Glutamatergic neuron (in vitro differentiated cells): ENCODE measurements at places on chromosomes 13 and 19.

GRCh38 chr19:16645140-16645539 is 14.8 kb downstream of the SMIM7 start:
- no peaks in the 10 kb centered on the region for H3K4me1 ChIP-seq
- H3K36me3 ChIP-seq = no peaks in the 10 kb centered on the region
- no peak overlapping the region for H3K4me3 ChIP-seq
- no peak for DNase-seq

GRCh38 chr19:17041976-17042375 is 15.4 kb upstream of the CPAMD8 start:
- H3K36me3 ChIP-seq = no peaks in the 10 kb centered on the region
- H3K4me1 ChIP-seq = peaks cover 6% of the 10 kb centered on the region
- peaks cover 12% of the 10 kb centered on the region for H3K27me3 ChIP-seq
- no peak for DNase-seq

GRCh38 chr19:12777217-12778016 is 2.1 kb upstream of the HOOK2 start:
- peaks cover 13% of the 10 kb centered on the region for H3K4me1 ChIP-seq
- H3K27ac ChIP-seq = peak overlapping the region; percentile 98
- peak overlapping the region; percentile 94 for H3K4me3 ChIP-seq

GRCh38 chr13:31174018-31174417 is 12.3 kb upstream of the HSPH1 start:
- no peak overlapping the region for H3K27ac ChIP-seq
- no peak overlapping the region for H3K4me3 ChIP-seq
- H3K27me3 ChIP-seq = no peaks in the 10 kb centered on the region
- DNase-seq = no peak

DNA sequence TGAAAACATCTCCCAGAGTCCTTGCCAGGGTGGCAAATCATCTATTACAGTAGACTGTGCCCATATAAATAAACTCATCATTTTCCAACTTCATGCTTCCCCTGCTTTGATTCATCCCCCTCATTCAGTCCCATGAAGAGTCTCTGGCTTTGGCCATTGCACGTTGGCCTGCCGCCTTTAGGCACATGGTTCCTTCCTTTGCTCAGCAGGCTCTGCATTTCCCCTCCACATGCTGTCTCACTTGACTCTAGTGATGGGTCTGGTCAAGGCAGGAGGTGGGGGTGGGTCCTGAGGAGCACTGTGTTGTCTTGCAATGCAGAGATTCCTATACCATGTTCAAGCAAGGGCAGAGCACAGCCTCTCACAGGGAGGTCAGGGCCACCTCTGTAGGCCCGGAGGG is 48.8 kb upstream of the ARGLU1 start:
- DNase-seq = no peak
- H3K27ac ChIP-seq = no peak overlapping the region
- no peaks in the 10 kb centered on the region for H3K27me3 ChIP-seq
- H3K4me3 ChIP-seq = no peak overlapping the region

DNA sequence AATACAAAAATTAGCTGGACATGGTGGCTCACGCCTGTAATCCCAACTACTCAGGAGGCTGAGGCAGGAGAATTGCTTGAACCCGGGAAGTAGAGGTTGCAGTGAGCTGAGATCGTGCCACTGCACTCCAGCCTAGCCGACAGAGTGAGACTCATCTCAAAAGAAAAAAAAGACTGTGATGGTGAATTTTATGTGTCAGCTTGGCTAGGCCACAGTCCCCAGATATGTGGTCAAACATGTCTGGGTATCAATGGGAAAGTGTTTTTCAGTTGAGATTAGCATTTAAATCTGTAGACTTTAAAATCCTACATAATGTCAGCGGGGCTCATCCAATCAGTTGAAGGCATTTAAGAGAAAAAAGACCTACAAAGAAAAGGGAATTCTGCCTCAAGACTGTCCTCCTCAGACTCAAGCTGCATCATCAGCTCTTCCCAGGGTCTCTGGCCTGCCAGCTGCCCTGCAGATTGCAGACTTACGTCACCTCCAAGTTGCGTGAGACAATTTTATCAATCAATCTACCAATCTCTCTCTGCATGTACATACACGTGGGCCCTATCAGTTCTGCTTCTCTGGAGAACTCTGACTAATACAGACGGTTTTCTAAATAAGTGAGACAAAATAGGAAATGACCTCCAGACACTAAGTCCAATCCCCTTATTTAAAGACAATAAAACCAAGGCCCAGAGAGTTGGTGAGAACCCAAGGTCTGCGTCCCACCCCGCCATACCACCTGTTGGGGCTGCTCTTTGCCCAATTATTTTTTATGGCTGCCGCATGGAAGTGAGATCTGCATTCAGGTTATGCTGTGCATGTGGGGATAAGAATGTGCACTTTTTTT is 99.2 kb downstream of the ABCC4 start:
- DNase-seq = no peak
- no peaks in the 10 kb centered on the region for H3K36me3 ChIP-seq
- H3K4me1 ChIP-seq = no peaks in the 10 kb centered on the region

DNA sequence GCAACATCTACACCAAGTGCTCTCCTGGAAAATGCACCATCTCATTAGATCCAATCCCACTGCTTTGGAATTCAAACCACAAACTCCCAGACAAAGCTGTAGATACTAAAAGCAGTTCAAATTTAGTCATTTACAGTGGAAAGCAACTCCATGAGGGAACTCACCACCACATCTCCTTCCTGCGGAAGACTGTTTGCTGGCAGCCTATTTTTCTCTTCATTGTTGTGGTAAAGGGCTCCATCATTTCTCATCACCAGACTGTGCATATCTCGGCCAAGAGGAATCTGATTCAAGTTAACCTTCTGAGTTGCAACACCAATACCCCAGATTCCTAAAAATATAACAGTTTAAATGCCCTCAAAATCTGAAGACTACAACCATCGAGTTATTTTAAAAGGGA is 8.4 kb downstream of the SPRYD7 start:
- H3K27me3 ChIP-seq = peaks cover 2% of the 10 kb centered on the region
- no peak for DNase-seq
- H3K36me3 ChIP-seq = no peaks in the 10 kb centered on the region
- no peaks in the 10 kb centered on the region for H3K4me1 ChIP-seq

DNA sequence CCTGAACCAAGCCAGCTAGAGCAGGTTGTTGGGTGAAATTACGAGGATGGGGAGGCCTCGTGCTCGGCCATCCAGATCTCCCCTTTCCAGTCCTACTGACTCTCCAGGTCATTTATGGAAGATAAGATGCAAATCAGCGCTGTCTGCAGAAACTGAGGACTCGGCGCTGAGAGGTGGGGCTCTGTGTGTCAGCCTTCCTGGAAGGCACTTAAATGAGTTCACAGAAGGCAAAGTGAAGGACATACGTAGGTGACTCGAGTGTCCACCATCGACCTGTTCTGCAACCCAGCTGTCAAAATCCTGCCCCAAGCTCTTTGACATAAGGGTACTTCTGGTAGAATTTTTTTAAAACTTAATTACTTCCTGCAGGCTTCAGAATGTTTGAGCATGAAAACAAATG is 86.4 kb downstream of the RAB20 start:
- peak overlapping the region; percentile 62 for H3K27ac ChIP-seq
- no peak overlapping the region for H3K4me3 ChIP-seq
- H3K4me1 ChIP-seq = peaks cover 7% of the 10 kb centered on the region
- DNase-seq = no peak
- H3K27me3 ChIP-seq = peaks cover 12% of the 10 kb centered on the region
- H3K36me3 ChIP-seq = peaks cover 5% of the 10 kb centered on the region

DNA sequence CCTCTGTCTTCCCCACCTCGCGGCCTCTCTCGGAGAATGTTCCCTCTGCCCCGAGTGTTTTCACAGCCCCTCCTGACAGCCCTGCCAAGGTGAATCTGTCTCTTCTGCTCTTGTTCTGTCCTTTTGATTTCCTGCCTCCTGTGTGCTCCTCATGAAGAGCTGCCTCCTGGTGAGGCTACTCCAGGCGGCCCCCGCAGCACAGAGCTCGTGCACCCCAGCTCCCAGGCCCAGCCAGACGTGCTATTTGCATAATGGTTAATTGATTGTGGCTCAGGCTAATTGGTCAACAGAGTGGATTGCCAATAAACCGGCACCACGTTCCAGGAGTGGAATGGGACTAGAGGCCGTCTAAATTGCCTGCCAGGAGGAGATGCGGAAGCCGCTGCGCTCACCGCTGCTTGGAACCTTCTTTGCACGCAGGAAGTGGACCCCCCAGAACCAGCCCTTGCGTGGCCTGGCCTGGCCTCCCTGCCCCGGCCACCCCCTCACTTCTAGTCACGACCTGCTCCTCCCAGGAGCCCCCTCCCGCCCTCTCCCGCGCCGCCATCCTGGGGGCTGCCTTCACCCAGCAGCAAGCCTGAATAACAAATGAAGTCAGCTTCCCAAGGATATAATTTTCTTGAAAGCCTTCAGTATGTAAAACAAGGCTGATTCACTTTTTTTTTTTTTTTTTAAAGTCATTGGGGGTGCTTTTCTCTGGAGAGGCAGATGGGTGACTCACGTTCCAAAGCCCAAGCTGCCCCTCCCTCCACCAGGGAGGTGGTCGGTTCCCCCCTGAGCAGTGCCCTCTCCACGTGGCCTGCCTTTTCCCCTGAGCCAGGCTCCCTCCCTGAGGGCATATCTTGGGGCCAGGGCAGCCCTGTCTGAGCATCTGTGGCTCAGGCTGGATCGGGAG is 144.0 kb downstream of the KDM4B start:
- H3K27ac ChIP-seq = peak overlapping the region; percentile 63
- peaks cover 20% of the 10 kb centered on the region for H3K27me3 ChIP-seq
- H3K4me1 ChIP-seq = peaks cover 32% of the 10 kb centered on the region
- H3K4me3 ChIP-seq = peak overlapping the region; percentile 67
- peaks cover 9% of the 10 kb centered on the region for H3K36me3 ChIP-seq

GRCh38 chr13:46404733-46405100 is 17.7 kb upstream of the RUBCNL start:
- DNase-seq = no peak
- H3K4me3 ChIP-seq = no peak overlapping the region
- H3K4me1 ChIP-seq = no peaks in the 10 kb centered on the region
- peaks cover 6% of the 10 kb centered on the region for H3K36me3 ChIP-seq
- H3K27ac ChIP-seq = no peak overlapping the region

- no peaks in the 10 kb centered on the region for H3K27me3 ChIP-seq
- H3K36me3 ChIP-seq = no peaks in the 10 kb centered on the region
- H3K27ac ChIP-seq = no peak overlapping the region
- no peak overlapping the region for H3K4me3 ChIP-seq
- H3K4me1 ChIP-seq = no peaks in the 10 kb centered on the region
Observed at GRCh38 chr13:57874530-57874929, 243.0 kb downstream of the PCDH17 start.

DNA sequence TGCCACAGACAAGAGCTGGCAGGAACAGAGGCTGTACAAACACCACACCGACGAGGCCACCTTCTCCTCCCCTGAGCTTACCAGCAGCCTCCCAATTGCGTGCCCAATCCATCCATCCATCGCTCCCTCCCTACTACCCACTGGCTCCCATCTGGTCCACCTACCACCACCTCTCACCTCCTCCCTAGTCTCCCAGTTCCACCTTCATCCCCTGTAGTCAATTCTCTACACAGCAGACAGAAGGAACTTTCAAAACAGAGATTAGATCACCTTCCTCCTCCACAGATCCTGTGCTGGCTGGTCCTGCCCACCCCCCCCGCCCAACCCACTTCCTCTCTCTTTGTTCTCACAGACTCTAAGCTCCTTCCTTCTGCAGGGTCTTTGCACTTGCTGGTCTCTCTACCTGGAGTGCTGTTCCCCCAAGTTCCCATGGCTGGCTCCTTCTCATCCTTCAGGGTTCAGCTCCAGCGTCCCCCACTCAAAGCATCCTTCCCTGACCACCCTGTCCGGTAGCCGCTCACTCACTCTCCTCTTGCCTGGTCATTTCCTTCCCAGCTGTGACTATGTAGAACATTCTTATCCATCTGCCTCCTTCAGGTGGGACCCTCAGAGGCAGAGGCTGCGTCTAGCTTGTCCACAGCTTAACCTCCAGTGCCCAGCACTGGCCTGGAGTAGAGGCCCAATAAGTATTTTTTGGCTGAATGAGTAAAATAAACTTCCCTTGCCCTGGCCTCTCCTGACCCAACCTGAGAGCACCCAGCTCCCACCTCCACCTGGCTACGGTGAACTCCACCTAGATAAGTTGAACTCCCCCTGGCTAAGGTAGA is 23.0 kb downstream of the PIN1 start:
- no peaks in the 10 kb centered on the region for H3K4me1 ChIP-seq
- no peak for DNase-seq
- no peak overlapping the region for H3K4me3 ChIP-seq
- H3K27me3 ChIP-seq = peaks cover 8% of the 10 kb centered on the region
- H3K36me3 ChIP-seq = peaks cover 11% of the 10 kb centered on the region
- H3K27ac ChIP-seq = no peak overlapping the region

- H3K27me3 ChIP-seq = peaks cover 3% of the 10 kb centered on the region
- H3K4me3 ChIP-seq = no peak overlapping the region
- DNase-seq = no peak
- H3K4me1 ChIP-seq = no peaks in the 10 kb centered on the region
- H3K27ac ChIP-seq = no peak overlapping the region
Observed at GRCh38 chr19:48424694-48425219, 21.0 kb upstream of the GRWD1 start.
